ENCODE measurements at places on chromosomes 4 and X.
A peak's percentile ranks its signal among the peaks of the same experiment; 100 is the strongest.

- DNase-seq, result peak; percentile 42
Observed at GRCh38 chr4:48093991-48094416, 40.0 kb downstream of the TXK start.

DNA sequence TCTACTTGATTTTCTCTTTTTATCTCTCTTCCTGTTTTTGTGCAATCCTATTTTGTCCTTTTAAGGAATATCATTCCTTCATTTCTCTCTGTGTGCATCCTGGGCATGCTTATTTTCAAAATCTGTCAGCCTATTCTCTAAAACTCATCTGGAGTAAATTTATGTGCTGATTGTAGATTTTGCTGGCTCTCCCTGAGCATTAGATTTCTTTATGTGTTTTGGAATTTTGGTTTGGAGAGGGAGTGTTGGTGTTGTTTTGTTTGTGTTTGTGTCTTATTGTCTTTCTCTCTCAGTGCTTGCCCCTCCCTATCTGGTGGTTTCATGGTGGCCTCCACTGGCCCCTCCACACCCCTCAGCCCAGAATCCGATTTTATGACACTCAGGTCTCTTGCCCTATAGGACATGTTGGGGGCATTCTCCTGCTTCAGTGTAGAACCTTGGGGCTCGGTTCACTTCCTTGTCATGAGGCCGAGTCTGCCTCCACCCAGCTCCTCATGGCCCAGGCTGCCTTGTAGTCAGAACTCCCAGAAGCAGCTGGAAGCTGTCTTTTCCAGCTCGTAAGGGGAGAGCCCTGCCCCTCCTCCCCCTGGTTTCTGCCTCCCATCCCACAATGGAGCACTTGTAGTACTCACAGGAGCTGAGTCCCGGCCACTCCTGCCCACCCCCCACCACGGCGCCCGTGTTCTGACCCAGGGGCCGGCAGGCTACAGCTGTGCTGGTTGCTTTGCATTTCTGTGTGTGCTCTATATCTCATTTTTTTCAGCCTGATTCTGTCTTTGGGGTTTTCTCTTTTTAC, 24.5 kb upstream of the PJA1 start:
- no peak for DNase-seq

GRCh38 chrX:48976086-48976485, 4.4 kb upstream of the KCND1 start:
- no peak for DNase-seq

DNA sequence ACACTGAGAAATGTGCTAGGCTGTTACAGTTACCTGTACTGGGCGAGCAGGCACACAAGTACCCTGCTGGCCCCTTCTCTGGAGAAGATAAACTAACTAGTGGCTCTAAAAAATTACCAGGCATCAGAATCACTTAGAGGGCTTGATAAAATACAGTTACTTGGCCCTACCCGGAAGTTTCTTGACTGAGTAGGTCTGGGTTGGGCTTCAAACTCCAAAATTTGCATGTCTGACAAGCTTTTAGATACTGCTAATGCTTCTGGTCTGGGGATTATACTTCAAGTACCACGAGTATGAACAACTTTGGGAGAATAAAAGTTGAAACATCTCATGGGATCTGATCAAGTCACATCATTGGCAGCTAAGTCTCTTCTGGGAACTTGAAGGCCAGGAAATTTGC, 30.8 kb downstream of the CEP135 start:
- DNase-seq, result no peak

- DNase-seq, result no peak
Observed at GRCh38 chr4:167906851-167907250, 185.5 kb upstream of the ANXA10 start.

GRCh38 chr4:23388699-23389395, 501.0 kb downstream of the PPARGC1A start:
- no peak for DNase-seq

DNA sequence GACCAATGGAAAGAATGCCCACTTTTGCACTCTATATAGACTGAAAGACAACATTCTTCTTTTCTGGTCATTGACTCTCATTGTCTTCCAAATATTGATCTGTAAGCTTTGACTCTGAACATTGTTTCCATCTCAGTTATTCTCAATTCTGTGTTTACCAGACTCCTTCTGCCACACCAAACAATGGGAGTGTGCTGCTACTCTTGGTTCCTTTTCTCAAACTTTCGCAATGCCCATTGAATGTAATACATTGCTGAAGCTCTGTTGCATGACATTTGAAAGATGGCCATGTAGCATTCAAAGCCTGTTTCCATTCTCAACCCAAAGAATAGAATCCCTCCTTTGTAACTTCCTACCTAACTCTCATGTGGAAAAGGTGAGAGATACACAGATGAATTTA, 136.2 kb downstream of the BTC start:
- no peak for DNase-seq

- no peak for DNase-seq
Observed at GRCh38 chr4:184568770-184569169, 80.5 kb downstream of the CASP3 start.

DNA sequence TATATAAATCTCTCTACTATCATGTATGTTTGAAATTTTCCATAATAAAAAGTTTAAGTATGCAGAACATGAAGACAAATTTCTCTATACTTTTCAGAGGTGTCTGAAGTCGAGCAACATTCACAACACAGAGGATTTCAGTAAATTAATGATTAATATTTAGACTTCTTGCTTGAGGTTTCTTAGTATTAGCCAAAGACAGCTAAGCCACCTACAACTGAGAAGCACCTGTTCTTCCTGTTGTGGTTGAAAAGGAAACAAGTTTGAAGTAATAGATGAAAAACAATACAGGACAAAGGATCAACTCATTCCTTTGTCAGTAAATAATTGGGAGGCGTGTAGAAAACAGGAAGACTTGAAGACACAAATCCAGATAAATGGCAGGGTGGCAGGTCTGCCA, 21.1 kb downstream of the SCML1 start:
- DNase-seq, result no peak

DNA sequence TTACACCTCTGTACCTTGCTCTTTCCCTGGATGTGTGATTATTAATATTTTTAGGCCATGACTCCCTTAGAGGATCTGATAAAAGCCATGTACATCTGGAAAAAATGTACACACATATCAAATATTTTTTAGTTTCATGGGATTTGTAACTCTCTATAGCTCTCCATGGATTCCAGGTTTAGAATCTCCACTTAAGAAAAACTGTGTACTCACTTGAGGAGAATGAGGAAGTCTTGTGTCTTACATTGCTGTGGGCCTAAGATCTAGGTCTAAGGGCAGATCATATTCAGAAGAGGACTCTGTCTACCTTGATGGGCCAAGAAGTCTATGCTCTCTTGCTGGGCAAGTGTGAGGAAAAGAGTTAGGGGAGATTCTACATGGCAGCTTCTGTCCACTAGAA, 98.0 kb downstream of the RRAGB start:
- no peak for DNase-seq

- no peak for DNase-seq
Observed at GRCh38 chrX:18714910-18715309, 7.5 kb downstream of the PPEF1 start.

DNA sequence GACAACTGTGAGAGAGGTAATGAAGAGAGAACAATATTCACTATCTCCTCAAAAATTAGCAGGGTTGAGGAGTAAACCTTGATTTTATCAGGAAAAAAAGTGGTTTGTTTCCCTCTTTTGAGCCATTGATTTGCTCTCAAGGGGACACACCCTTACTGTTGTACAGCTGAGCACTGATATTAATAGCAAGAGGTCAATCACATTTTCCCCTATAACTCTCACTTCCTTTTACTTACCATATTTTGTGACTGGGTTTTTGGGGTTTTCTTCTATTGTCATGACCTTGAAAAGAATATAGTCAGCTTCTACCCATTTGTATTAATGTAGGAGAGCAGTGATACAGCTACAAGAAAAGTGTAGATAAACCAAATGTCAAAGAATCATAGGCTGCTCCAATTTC, 70.2 kb upstream of the LONRF3 start:
- no peak for DNase-seq

GRCh38 chr4:120403296-120403695, 336.6 kb upstream of the MAD2L1 start:
- DNase-seq, result no peak

DNA sequence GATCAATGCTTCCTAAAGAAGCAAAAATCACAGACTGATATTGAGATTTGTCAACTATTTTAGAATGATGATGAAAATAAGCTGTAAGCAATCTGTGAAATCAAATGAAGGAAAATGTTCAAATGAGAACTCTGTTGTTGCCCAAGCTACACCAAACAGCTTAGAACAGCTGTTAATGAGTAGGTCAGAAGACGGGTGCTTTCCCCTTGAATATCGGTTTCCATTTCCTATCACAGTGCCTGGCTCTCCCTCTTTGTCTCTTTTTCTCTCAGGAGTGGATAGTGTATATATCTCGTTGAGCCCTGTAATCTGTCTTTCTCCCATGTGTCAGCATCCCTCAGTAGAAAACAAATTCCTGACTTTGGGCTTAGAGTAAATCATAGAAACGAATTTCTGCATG, 1592.9 kb upstream of the TENM3 start:
- DNase-seq, result no peak

- DNase-seq, result no peak
Observed at GRCh38 chrX:2387614-2388239, 113.0 kb downstream of the DHRSX start.
